ENCODE measurements at places on chromosomes 6 and 20.

GRCh38 chr6:43246301-43247113 lies 3.2 kb downstream of the TTBK1 start:
- DNase-seq = no peak

DNA sequence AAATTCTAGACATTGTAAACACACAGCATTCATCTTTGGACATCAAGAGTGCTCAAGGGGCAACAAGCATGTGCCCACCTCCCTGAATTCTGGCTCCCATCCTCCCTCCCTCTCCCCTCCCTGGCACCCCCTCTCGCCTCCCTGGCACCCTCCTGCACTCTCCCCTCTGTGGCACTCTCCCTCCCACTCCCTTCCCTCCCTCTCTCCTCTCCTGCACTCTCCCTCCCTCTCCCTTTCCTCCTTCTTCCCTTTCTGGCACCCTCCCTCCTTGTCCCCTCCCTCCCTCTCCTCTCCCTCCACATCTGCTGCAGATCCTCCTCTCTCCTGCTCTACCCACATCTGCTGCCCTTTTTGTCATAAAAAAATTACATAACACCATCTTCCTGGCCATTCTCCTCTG lies 113.0 kb upstream of the SLC22A23 start:
- DNase-seq = no peak

DNA sequence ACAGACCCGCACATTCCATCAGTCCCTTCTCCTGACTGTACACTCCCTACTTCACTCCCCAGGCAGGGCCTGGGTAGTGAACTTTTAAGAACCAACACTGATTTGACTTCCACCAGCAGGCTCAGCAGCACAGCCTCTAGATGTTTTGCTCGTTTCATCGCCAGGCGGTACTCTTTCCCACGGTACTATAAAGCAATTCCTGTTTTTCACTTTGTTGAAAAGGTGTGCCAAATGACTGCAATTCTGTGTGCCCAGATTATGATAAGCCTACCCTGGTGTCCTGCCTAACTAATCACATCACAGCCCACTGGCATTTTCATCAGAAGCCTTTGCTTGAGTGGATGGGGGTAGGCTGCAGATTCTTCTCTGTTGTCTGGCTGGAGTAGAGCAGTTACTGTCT lies 12.9 kb upstream of the WTAP start:
- DNase-seq = no peak

- DNase-seq = peak; percentile 12
Measured at GRCh38 chr20:23606652-23607049, 934 bp upstream of the CST9 start.

GRCh38 chr6:3746696-3747095 lies 4.8 kb downstream of the PXDC1 start:
- DNase-seq = no peak

GRCh38 chr6:42269974-42270510 lies 52.4 kb upstream of the MRPS10 start:
- DNase-seq = no peak

GRCh38 chr6:136723780-136724179 lies 68.5 kb downstream of the MAP3K5 start:
- no peak for DNase-seq

DNA sequence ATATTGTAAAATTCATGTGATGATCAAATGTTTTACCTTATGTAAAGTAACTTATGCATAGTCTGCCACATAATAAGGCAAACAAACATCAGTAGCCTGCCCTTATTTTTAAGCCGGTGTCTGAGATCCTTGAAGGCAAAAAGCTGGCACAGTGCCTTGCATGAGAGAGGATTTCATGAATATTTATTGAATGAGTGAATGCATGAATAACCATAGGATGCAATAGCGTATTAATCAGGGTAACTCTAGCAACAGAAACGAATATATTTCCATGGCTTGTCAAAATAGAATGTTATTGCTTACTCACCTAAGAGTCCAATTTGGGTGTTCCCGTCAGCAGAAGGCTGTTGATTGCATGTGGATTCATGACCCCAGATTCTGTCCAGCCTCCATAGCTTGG lies 34.9 kb downstream of the BTBD3 start:
- no peak for DNase-seq

All from AG04449 (cell line).